RWPE2 (cell line): ENCODE measurements at places on chromosomes 7 and 10.
A peak's percentile ranks its signal among the peaks of the same experiment; 100 is the strongest.

- DNase-seq, result no peak
- no peak overlapping the region for H3K4me3 ChIP-seq
- H3K27me3 ChIP-seq, result no peaks in the 10 kb centered on the region
- H3K4me1 ChIP-seq, result peaks cover 18% of the 10 kb centered on the region
These were observed 62.1 kb upstream of the COL1A2 start for GRCh38 chr7:94332571-94332970.

- H3K4me1 ChIP-seq, result no peaks in the 10 kb centered on the region
- no peaks in the 10 kb centered on the region for H3K27me3 ChIP-seq
These were observed 30.7 kb downstream of the ANKIB1 start for GRCh38 chr7:92276460-92276864.

- no peak for DNase-seq
- peaks cover 49% of the 10 kb centered on the region for H3K36me3 ChIP-seq
- H3K4me3 ChIP-seq, result no peak overlapping the region
- H3K27me3 ChIP-seq, result no peaks in the 10 kb centered on the region
These were observed 41.2 kb downstream of the NCAPG2 start for GRCh38 chr7:158663428-158663741.

- no peak overlapping the region for H3K4me3 ChIP-seq
- no peak for DNase-seq
- H3K36me3 ChIP-seq, result no peaks in the 10 kb centered on the region
- H3K4me1 ChIP-seq, result peaks cover 3% of the 10 kb centered on the region
These were observed 235.0 kb downstream of the BICC1 start for GRCh38 chr10:58747687-58748086.

DNA sequence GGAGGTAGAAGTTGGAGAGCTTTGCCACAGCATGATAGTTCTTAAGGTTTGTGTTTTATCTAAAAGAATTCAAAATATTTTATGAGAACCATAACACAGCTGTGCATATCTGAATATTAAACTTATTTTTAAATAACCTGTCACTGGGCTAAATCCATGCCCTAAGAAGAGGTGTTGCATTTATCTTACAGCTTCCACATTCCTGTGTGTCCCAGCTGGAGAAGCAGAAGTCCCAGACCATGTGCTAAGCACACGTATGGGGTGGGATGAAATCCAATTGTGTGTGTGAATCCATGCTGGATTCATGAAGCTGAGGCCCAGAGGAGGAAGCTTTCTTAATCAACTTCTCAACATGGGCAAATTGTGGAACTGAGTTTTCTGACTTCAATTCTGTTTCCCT, 121.5 kb downstream of the PKD1L1 start:
- no peaks in the 10 kb centered on the region for H3K4me1 ChIP-seq
- H3K27me3 ChIP-seq, result no peaks in the 10 kb centered on the region
- H3K36me3 ChIP-seq, result no peaks in the 10 kb centered on the region
- H3K4me3 ChIP-seq, result no peak overlapping the region

GRCh38 chr10:6741541-6741941, 161.5 kb upstream of the PRKCQ start:
- no peaks in the 10 kb centered on the region for H3K27me3 ChIP-seq
- peak overlapping the region; percentile 86 for H3K27ac ChIP-seq
- DNase-seq, result no peak
- H3K36me3 ChIP-seq, result peaks cover 14% of the 10 kb centered on the region
- peaks cover 32% of the 10 kb centered on the region for H3K4me1 ChIP-seq

DNA sequence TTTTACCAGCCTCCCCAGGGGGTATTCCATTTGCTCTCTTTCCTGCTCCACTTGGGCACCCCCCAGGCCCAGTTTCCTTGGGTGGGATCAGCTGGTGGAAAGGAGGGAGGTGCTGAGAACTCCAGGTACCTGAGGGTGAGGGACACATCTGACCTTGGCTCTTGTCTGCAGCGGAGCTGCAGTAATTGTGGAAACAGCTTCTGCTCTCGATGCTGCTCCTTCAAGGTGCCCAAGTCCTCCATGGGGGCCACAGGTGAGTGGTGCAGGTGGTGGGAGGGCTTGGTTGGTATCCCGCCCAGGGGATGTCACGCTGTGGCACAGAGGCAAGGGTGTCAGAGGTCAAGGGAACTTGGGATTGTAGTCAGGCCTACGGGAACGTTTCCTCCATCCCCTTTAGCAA, 14.3 kb downstream of the SFRP5 start:
- no peak overlapping the region for H3K27ac ChIP-seq
- DNase-seq, result no peak
- no peaks in the 10 kb centered on the region for H3K4me1 ChIP-seq
- no peaks in the 10 kb centered on the region for H3K27me3 ChIP-seq

- no peak overlapping the region for H3K27ac ChIP-seq
- DNase-seq, result peak; percentile 45
- H3K36me3 ChIP-seq, result no peaks in the 10 kb centered on the region
- no peaks in the 10 kb centered on the region for H3K27me3 ChIP-seq
These were observed 48.6 kb upstream of the DPYSL4 start for GRCh38 chr10:132138133-132138532.

- no peak for DNase-seq
- no peaks in the 10 kb centered on the region for H3K27me3 ChIP-seq
- H3K4me1 ChIP-seq, result peaks cover 18% of the 10 kb centered on the region
- H3K27ac ChIP-seq, result no peak overlapping the region
- no peak overlapping the region for H3K4me3 ChIP-seq
These were observed 23.9 kb downstream of the EPC1 start for GRCh38 chr10:32323051-32323450.

GRCh38 chr10:62742536-62743061, 61.9 kb upstream of the ADO start:
- H3K27me3 ChIP-seq, result no peaks in the 10 kb centered on the region
- H3K4me3 ChIP-seq, result no peak overlapping the region
- DNase-seq, result no peak
- peaks cover 4% of the 10 kb centered on the region for H3K4me1 ChIP-seq

GRCh38 chr7:150901160-150902035, 49.1 kb downstream of the AOC1 start:
- H3K4me3 ChIP-seq, result no peak overlapping the region
- no peak for DNase-seq
- H3K4me1 ChIP-seq, result peaks cover 11% of the 10 kb centered on the region
- H3K36me3 ChIP-seq, result no peaks in the 10 kb centered on the region
- no peak overlapping the region for H3K27ac ChIP-seq

DNA sequence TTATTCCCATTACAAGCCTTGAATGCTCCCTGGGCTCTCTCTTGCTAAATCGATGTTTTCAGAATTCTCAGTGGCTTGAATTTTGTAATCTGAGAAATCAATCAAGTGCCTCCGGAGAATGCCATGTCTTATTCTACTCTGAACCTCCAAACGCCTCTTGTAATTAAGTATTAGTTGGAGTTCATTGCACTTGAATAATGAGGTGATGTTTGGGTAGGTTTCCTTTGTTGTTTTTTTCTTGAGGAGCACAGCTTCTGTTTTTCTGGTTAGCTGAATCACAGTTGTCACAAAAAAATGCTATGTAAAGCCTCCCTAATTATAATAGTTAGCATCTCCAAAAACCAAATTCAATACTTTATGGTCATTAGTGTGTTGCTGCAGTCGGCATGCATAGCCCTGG, 100.3 kb downstream of the PLPP4 start:
- no peaks in the 10 kb centered on the region for H3K4me1 ChIP-seq
- H3K36me3 ChIP-seq, result no peaks in the 10 kb centered on the region
- H3K27me3 ChIP-seq, result no peaks in the 10 kb centered on the region
- H3K4me3 ChIP-seq, result no peak overlapping the region
- no peak for DNase-seq

DNA sequence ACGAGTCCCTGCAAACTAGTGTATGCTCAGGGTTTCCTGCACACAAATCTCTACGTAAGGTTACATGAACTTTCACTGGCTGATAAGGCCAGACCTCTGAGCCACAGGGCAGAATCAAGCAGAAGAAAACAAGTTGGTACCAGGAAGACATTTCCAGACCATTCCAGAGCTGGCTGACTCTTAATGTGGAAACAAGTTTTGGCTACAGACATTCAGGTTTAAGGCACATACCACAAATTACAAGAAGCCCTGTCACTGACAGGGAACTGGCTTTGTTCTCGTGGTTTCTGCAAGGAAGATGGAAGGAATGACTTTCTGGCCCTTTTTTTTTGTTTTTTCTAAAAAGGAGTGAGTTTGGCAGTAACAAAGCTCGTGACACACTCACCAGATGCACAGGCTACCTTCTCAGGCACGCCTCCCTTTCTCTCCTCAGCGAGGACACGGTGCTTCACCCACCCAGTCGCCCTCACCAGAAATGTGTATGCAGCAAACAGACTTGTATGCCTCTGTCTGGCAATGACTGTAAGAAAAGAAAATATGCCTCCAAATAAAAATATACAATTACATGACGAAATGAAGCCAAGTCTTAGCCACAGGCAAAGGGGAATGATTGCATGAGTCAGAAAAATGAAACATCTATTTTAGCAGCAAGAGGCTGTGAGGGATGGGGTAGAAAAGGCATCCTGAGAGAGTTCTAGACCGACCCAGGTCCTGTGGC, 22.6 kb downstream of the PLAC9 start:
- no peaks in the 10 kb centered on the region for H3K27me3 ChIP-seq
- H3K27ac ChIP-seq, result peak overlapping the region; percentile 81
- H3K36me3 ChIP-seq, result peaks cover 56% of the 10 kb centered on the region
- DNase-seq, result no peak
- no peak overlapping the region for H3K4me3 ChIP-seq
- peaks cover 32% of the 10 kb centered on the region for H3K4me1 ChIP-seq

- no peaks in the 10 kb centered on the region for H3K36me3 ChIP-seq
- H3K4me3 ChIP-seq, result no peak overlapping the region
- H3K27ac ChIP-seq, result no peak overlapping the region
- DNase-seq, result no peak
- H3K4me1 ChIP-seq, result no peaks in the 10 kb centered on the region
- no peaks in the 10 kb centered on the region for H3K27me3 ChIP-seq
These were observed 733.4 kb downstream of the MAGI2 start for GRCh38 chr7:78720066-78720465.

GRCh38 chr7:126696256-126697038, 556.3 kb downstream of the GRM8 start:
- H3K27ac ChIP-seq, result no peak overlapping the region
- no peak for DNase-seq
- H3K36me3 ChIP-seq, result no peaks in the 10 kb centered on the region
- H3K27me3 ChIP-seq, result no peaks in the 10 kb centered on the region

- no peaks in the 10 kb centered on the region for H3K27me3 ChIP-seq
- H3K36me3 ChIP-seq, result peaks cover 26% of the 10 kb centered on the region
- H3K4me3 ChIP-seq, result no peak overlapping the region
- no peak overlapping the region for H3K27ac ChIP-seq
- DNase-seq, result no peak
- H3K4me1 ChIP-seq, result no peaks in the 10 kb centered on the region
These were observed 88.2 kb upstream of the FAM133B start for GRCh38 chr7:92678291-92678920.

DNA sequence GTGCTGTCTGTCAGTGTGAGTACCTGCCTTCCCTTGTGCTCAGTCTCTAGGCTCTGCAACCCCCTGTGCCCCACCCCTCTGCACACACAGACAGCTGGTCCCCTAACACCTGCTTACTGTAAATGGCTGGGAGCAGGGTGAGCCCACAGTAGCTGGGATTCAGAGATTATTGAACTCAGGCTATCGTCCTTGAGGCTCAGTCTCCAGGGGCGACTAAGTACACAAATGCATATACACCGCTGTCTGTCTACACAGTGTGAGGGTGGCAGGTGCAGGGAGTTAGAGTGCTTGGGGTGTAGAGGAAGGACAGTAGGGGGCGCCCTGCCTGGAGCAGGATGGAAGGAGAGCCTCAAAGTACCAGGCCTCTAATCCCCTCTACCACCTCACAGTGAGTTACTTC, 12.9 kb downstream of the UPP1 start:
- H3K27ac ChIP-seq, result no peak overlapping the region
- no peak overlapping the region for H3K4me3 ChIP-seq
- H3K4me1 ChIP-seq, result peaks cover 7% of the 10 kb centered on the region
- H3K27me3 ChIP-seq, result no peaks in the 10 kb centered on the region
- no peak for DNase-seq

DNA sequence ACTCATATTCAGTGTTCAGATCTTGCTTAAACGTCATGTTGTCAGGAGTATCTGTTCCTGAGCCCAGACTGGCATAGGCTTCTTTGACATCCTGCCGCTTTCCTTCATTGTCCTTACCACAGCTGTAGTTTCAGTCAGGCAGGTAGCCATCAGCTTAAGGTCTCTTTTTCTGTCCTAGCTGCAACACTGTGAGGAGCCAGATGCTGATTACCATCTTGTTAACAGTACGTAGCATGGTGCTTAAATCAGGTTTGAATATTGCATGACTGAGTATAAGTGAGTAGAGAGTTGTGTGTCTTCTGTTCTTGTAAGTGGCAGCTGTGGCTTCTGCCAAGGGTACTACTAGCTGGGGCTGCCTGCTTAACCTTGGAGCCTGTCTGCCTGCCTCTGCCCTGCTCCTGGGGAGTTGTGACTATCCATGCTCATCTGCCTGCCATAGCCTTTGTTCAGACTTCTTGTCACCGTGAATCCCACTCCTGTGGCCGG, 92.6 kb downstream of the MAPK8 start:
- peak overlapping the region; percentile 64 for H3K27ac ChIP-seq
- H3K4me3 ChIP-seq, result no peak overlapping the region
- H3K4me1 ChIP-seq, result peaks cover 14% of the 10 kb centered on the region
- no peaks in the 10 kb centered on the region for H3K36me3 ChIP-seq

DNA sequence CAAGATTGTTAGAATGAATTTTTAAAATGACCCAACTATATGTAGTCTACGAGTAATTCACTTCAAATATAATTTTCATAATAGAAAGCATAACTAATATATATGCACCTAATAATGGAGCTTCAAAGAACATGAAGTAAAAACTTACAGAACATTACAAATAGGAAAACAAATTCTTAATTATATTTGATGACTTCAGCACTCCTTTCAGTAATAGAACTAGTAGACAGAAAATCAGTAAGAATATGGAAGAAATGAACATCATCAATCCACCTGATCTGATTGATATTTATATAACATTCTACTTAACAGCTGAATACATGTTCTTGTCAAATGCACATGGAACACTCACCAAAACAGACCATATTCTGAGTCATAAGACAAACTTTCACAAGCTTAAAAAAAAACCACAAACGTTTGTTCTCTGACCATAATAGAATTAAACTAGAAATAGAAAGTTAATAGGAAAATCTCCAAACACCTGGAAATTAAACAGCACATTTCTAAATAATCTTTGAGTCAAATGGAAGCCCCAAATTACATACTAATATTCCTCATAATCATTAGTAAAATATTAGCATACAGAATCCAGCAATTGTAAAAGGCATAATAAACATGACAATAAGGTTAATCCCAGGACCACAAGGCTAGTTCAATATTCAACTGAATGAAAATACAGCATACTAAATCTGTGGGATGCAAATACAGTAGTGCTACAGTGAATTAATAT, 48.0 kb downstream of the BRAF start:
- no peaks in the 10 kb centered on the region for H3K27me3 ChIP-seq
- H3K27ac ChIP-seq, result no peak overlapping the region
- no peak overlapping the region for H3K4me3 ChIP-seq
- no peak for DNase-seq
